ENCODE measurements at places on chromosomes 11 and 22.
A peak's percentile ranks its signal among the peaks of the same experiment; 100 is the strongest.

- no peak for DNase-seq
Measured at GRCh38 chr11:132111838-132112237, 741.4 kb downstream of the NTM start.

GRCh38 chr11:57347336-57347735, 9.2 kb downstream of the P2RX3 start:
- DNase-seq, result no peak

DNA sequence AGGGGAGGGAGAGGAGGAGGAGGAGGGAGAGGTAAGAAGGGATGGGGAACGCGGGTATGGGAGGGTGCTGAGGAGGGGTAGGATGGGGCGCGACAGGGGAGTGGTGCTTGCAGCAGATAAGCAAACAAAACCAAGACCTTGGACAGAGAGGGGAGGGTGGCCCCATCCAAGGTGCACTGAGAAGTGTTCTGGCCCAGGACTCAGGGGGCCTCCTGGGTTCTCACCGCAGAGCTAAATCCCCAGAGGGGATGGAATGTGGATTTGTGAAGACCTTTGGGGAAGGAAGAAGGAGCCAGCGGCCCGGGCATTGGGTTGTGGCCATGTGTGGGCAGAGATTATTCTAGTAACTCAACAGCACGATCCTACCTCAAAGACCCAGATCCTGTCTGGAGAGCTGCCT, 90.9 kb upstream of the LINC01488 start:
- DNase-seq, result no peak

- no peak for DNase-seq
Measured at GRCh38 chr11:22304337-22304961, 33.7 kb upstream of the SLC17A6 start.

GRCh38 chr22:33101550-33101949, 43.4 kb upstream of the SYN3 start:
- DNase-seq, result no peak

- DNase-seq, result no peak
Measured at GRCh38 chr11:102640946-102641345, 15.8 kb upstream of the MMP20 start.

- no peak for DNase-seq
Measured at GRCh38 chr11:117514256-117514655, 186.6 kb downstream of the CEP164 start.

- DNase-seq, result no peak
Measured at GRCh38 chr11:110126936-110127335, 33.7 kb downstream of the ZC3H12C start.

- DNase-seq, result no peak
Measured at GRCh38 chr11:74024261-74025029, 15.6 kb upstream of the UCP3 start.

- no peak for DNase-seq
Measured at GRCh38 chr11:120546312-120547205, 35.0 kb downstream of the GRIK4 start.

DNA sequence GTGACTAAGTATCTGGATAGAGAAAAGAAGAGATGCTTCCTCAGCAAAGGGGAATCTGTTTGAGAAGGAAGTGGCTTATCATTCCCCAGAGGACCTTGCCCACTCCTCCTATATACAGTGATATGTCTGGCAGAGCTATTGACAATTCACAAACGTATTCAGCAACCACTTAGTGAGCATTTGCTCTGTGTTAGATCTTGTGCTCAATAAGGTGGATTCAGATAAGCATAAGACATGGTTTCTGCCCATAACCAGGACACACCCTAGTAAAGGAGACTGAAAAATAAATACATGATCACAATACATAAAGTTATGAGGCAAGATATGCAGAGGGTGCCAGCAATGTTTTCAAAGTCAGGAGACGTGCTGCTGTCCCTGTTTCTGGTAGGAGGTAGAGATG, 1.4 kb downstream of the TMEM9B start:
- DNase-seq, result no peak

- DNase-seq, result no peak
Measured at GRCh38 chr22:22881116-22882000, 6.3 kb upstream of the IGLL5 start.

DNA sequence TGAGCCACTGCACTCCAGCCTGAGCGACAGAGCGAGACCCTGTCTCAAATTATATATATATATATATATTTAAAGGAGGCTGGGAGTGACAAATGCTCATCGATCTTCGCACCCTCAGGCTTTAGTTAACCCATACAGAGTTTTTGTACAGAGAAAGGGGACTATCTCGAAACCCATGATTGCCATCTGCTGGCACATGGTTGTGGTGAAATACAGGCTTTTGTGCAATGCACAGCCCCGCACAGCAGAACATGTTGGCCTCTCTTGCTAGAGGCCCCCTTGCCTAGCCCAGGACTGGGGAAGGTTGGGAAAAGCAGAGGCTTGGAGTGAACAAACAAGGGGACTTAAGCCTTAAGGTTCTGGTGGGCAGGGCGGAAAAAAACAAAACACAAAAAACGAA, 3.6 kb downstream of the MYBPC3 start:
- no peak for DNase-seq

DNA sequence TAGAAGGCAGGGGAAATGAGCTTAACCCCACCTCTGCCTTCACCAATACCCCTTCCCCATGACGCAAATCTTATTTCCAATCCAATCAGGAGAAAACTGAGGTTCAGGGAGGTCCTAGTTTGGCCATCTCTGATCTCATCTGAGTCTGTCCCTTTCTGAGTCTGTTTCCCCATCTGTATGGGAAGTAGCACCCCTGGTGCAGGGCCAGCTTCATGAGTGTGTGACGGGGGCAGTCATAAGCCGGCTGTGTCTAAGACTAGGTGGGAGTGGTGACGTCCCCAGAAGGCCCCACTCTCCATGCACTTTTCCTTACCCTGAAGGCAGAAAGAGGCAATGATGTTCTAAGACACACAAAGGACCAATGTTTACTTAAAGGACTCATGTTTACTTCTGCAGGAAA, 72.3 kb downstream of the MN1 start:
- no peak for DNase-seq

DNA sequence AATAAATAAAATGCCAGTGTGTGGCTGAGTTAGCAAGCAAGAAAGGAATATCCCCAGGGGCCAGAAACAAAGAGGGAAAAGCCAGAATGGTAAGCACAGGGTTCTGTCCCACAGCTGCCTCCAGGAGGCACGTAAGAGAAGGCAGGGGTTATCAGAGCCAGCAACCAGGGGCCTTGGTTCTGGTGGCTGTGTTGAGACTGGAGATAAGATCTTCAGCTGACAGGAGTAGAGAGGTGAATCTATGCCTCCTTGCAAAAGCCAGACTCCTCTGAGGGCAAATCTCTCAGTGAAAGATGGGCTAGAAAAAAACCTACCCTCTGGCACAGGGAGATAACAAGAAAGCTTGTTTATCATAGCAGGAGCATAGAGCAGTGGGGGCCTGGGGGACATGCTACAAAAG, 29.8 kb upstream of the NFAM1 start:
- no peak for DNase-seq

GRCh38 chr11:6894097-6894496, 1.8 kb upstream of the OR2D2 start:
- no peak for DNase-seq

GRCh38 chr22:36384766-36385481, 2.8 kb downstream of the MYH9 start:
- DNase-seq, result peak; percentile 36

- no peak for DNase-seq
Measured at GRCh38 chr11:112795142-112795815, 165.9 kb upstream of the NCAM1 start.

DNA sequence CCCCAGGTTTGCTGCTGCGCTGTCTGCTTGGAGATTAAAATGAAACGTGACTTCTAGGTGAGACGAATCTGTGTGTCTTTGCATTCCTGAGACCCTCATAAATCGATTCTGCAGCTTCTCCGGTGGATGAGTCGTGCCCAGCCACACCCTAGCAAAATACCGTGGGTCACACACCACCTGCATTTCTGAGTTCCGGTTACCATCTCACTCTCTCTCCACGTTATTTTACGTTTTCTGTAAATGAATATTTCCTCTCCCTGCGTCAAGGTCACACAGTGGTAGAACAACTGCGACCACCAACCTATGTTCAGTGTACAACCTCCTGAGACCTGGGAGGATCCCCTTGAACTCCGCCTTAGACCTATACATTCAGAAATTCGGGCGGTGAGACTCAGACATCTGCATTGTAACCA, 1.1 kb downstream of the YWHAH start:
- no peak for DNase-seq

- no peak for DNase-seq
Measured at GRCh38 chr22:44595841-44596341, 97.9 kb upstream of the RTL6 start.

Measured in stimulated activated CD4-positive, alpha-beta T cell treated with anti-CD3 and anti-CD28 coated beads, Interleukin-2, amount 100 ng/mL, for 4 hours (primary cell).